Caki2 (cell line): ENCODE measurements at places on chromosomes 13 and 19.

DNA sequence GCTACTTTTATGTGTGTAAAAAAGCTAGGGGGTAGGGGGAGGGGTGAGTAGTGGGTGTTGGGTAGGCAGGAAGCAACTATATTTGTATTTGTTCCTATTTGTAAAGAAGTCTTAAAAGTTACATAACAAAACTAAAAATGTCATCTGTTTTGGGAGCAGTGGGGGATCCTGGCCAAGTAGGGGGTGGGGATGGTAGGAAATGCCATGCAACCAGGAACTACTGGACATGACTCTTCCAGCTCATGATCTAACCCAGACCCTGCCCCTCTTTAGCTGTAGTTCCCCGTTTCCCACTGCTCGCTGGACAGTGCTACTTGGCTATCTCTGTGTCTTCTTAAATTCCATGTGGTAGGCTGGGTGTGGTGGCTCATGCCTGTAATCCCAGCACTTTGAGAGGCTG lies 3.2 kb downstream of the GTF3A start:
- DNase-seq: no peak

DNA sequence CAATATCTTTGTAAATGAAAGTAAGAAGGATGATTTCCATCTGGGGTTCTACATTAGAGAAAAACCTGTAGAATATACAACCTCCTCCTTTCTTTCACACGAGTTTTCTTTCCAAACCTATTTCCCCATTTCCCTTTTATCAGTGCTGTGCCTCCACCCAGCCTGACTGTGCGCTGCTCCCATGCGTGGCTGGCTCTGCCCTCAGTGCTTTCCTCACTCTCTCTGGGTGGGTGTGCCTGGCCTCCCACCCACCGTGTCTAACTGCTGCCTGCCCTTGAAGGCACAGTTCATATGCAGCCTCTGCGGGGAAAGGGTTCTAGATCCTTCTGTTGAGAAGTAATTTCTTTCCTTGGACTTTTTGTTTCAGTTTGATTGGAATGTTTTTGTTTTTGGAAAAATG lies 70.7 kb downstream of the PCCA start:
- DNase-seq: no peak

- DNase-seq: no peak
Observed at GRCh38 chr19:2659856-2660432, 42.5 kb downstream of the GNG7 start.

DNA sequence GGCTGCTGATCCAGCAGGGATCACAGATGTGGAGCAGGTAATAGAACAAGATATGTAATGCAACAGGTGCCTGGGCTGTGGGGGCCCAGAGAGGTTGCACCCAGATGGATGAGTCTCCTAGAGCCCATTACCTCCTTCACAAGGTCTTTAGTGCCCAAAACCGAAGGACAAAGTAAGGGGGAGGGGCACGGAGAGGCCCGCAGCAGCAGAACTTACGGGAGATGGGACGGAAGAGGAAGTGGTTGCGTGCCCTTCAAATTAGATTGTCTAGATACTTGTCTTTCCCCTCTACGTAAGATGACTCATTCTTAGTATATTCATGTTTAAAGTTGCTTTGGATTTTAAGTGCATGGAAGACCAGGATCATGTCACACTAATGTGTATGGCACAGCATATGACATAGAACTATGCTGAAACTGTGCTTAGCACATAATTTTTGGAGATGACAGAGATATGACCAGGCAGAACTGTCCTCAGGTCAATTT lies 5.7 kb upstream of the MRPS31 start:
- DNase-seq: no peak

GRCh38 chr13:87208636-87209035 lies 462.5 kb upstream of the SLITRK5 start:
- DNase-seq: no peak

GRCh38 chr13:108368250-108368905 lies 98.9 kb downstream of the TNFSF13B start:
- no peak for DNase-seq

GRCh38 chr13:66477816-66478215 lies 752.3 kb downstream of the PCDH9 start:
- DNase-seq: no peak

DNA sequence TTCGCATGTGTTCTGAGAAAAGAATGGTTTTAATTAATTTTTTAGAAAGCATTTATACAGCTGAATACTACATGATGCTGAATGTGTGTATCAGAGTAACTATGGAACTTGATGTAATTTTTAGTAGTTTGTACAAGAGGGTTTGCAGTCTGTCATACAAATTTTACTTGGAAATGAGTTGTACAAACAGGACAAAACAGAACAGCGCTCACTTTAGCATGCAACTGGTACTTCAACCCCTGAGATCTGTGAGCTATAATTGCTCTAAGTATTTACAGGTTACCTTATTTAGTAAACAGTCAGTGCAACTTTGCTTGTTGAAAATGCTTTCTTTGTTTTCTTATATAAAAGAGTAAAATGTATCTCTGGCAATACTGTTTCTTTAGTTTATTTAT lies 706 bp downstream of the TNFRSF19 start:
- no peak for DNase-seq

- DNase-seq: no peak
Observed at GRCh38 chr13:76971215-76971614, 20.7 kb upstream of the CLN5 start.

- peak; percentile 13 for DNase-seq
Observed at GRCh38 chr13:113643593-113643992, 14.4 kb downstream of the ATP4B start.

DNA sequence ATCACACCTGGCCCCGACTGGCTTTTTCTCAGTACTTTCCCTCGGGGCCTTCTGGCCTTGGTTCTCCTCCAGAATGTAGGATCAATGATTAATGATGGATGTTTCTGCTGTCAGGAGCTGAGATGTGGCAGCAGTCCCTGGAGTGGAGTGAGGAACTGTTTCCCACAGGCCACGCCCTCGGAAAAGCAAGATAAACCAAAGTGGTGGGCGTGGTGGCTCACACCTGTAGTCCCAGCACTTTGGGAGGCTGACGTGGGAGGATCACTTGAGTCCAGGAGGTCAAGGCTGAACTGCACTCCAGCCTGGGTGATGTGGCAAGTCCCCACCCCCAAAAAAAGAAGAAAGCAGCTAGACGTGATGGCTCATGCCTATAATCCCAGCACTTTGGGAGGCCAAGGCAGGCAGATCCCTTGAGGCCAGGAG lies 7.1 kb upstream of the SHFL start:
- no peak for DNase-seq

- DNase-seq: no peak
Observed at GRCh38 chr13:23707674-23708073, 137.5 kb downstream of the TNFRSF19 start.

DNA sequence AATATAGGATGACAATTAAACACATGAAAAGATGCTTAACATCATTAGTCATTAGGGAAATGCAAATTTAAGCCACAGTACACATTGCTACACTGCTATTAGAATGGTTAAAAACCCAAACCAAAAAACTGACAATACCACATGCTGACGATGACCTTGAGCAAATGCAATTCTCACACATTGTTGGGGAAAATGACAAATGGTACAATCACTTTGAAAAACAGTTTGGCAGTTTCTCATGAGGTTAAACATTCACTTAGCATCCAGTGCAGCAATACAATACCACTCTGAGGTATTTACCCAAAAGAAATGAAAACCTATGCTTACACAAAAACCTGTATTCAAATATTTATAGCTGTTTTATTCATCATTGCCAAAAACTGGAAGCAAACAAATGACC lies 11.3 kb downstream of the FLT3 start:
- no peak for DNase-seq

GRCh38 chr13:77930430-77930829 lies 11.8 kb upstream of the EDNRB start:
- DNase-seq: no peak

DNA sequence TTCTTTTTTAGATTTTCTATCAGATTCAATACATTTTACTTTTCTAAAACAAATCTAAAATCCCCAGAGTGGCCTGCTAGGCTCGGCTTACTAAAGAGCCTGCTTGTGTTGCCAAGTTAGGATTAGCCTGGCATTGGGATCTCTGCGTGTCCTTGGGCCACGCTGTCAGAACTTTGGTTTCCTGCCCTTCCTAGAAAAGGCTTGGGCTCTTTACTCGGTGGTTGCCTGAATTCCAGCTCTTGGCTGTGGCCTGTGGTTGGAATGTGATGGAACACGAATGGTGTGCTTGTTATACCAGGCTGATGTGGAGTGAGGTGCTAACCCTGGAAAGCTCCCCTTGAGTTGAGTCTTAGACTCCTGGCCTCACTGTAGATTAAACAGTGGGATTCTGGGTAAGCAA lies 8.5 kb downstream of the SPATA13 start:
- no peak for DNase-seq

DNA sequence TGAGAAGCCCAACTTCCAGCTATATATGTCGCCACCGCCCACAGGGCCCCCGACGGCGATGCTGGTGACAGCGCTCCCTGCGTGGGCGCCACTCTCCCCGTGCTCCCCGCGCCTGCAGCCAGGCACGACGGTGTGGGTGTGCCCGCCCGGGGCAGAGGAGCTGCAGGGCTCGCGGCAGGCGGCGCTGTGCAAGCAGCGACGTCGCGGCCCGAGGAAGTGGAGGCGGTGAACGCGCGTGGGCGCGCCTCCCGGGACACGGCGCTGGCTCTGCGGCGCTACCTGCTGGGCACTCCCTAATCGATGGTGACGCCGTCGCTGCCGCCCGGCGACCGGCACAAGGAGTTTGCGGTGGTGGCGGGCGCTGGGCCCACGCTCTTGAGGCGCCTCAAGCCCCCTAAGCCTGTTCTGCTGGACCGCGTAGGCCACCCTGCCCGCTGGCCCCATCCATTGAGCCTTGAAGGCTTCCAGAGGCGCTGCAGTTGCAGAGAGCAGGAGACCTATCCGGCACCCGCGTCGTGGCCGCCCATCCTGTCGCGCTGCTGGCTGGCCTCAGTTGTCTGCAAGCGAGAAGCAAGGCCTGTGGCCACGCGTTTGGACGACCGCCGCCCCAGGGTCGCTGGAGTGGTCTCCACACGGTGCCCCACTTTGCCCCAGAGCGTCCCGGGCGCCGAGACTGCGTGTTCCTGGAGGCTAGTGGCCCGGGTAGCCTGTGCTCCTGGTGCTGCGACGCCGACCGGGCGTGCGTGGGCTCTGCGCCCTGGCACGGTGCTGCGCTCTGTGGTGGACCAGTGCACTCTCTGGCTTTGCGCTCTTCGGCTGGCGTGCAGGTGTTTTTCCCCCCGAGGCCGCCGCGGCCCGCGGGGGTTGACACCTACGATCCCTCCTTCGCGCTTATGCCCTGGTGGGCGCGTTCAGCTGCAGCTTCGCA lies 23.1 kb downstream of the LRFN3 start:
- DNase-seq: no peak

GRCh38 chr19:12749938-12750521 lies 1.6 kb upstream of the BEST2 start:
- no peak for DNase-seq

DNA sequence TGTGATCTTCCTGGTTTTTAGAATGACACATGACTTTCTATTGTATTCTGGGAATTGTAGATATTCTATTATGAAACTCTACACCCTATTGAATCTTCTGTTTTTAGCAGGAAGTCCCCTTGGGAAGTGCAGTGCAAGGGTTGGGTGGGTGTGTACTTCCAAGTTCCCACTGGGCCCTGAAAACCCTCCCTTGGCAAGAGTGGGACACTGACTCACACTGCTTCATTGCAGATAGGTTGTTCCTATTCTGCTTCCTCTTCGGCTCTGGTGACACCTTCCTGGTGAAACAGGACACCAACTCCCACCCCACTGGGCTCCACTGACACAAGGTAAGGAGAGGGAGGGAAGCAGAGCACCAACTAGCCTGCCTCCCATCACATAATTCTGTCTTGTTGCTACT lies 121.8 kb downstream of the KCTD12 start:
- DNase-seq: no peak

GRCh38 chr13:43864921-43865320 lies 14.6 kb downstream of the CCDC122 start:
- DNase-seq: no peak

DNA sequence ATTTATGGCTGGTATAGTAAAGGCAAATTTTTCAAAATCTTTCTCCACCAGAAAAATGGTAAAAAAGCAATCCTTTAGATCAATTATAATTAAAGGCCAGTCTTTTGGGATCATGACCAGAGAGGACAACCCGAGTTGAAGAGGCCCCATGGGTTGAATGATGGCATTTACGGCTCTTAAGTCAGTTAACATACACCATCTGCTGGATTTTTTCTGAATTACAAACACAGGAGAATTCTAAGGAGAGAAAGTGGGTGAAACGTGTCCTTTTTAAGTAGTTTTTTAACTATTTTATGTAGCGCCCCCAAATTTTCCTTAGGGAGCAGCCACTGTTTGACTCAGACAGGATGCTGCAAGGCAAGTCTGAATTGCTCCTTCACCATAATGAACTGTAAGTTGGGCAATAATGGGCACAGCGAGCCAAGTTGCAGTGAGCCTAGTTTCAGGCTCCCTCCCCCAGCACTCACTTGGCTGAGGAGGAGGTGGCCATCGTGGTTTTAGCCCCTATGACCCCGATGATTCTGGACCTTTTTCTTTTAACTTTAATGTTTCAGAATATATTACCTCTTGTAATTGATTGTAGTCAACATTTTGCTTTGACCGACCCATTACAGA lies 13.6 kb upstream of the ZNF611 start:
- no peak for DNase-seq

DNA sequence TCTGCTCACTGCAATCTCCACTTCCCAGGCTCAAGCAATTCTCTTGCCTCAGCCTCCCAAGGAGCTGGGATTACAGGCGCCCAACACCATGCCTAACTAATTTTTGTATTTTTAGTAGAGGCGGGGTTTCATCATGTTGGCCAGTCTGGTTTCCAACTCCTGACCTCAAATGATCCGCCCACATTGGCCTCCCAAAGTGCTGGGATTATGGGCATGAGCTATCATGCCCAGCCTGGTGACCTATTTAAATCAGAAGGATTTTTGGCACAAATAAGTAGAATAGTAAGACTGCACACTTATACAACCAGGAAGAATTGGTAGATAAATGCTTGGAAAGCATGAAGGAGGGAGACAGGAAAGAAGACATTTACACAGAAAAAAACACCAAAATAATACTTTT lies 53.4 kb upstream of the AKAP11 start:
- no peak for DNase-seq

DNA sequence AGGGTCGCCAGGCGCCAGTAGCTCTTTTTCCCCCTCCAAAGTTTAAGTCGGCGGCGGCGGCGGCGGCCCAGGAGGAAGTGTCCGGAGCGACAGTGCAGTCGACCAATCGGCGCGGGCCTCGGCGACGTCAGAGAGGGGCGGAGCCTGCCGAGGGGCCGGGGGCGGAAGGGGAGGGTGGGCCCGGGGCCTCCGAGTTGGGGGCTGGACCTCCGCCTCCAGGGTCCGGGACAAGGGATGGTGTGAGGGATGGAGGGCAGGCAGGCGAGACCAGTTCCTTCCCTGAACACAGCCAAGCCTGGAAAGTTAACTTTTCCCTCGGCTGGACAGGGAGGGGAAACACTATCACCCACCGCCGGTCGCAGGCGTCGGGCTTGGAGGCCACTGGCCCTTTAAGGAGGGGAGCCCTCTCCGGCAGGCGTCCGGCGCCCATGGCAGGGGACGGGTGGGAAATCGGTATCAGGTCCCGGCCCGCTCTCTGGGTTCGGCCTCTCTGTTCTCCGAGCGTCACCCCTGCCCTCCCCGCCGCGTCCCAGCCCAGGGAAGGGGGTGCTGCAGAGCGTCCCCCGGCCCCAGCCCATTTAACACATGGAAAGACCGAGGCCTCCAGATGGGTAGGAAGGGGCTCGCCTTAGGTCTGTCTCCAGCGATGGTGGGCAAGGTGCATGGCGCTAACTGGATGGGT lies at the start of gene PRKD2:
PRKD2 (minus strand) TSS at position 81 of the 682 bp plus-strand sequence. CDS start 744 bp downstream, outside the sequence.
- peak; percentile 68 for DNase-seq
